Naive thymus-derived CD8-positive, alpha-beta T cell (primary cell): ENCODE measurements at places on chromosomes 7 and 10.

GRCh38 chr10:11097686-11098085, 80.0 kb downstream of the CELF2 start:
- no peak overlapping the region for H3K4me3 ChIP-seq
- no peak overlapping the region for H3K27ac ChIP-seq
- H3K36me3 ChIP-seq = no peaks in the 10 kb centered on the region
- no peaks in the 10 kb centered on the region for H3K4me1 ChIP-seq

GRCh38 chr10:71127104-71127503, 85.3 kb upstream of the UNC5B start:
- peaks cover 9% of the 10 kb centered on the region for H3K4me1 ChIP-seq
- H3K36me3 ChIP-seq = no peaks in the 10 kb centered on the region
- no peak for DNase-seq
- no peak overlapping the region for H3K27ac ChIP-seq

GRCh38 chr7:88184848-88185304, 35.0 kb downstream of the SRI start:
- no peak overlapping the region for H3K4me3 ChIP-seq
- no peak for DNase-seq
- H3K36me3 ChIP-seq = peaks cover 26% of the 10 kb centered on the region
- no peaks in the 10 kb centered on the region for H3K4me1 ChIP-seq

GRCh38 chr10:95881316-95881715, 26.5 kb upstream of the CC2D2B start:
- H3K27me3 ChIP-seq = no peaks in the 10 kb centered on the region
- no peak overlapping the region for H3K4me3 ChIP-seq
- no peak overlapping the region for H3K27ac ChIP-seq
- no peak for DNase-seq
- no peaks in the 10 kb centered on the region for H3K4me1 ChIP-seq

GRCh38 chr10:70956029-70956759, 67.8 kb upstream of the PCBD1 start:
- no peaks in the 10 kb centered on the region for H3K4me1 ChIP-seq
- no peak overlapping the region for H3K4me3 ChIP-seq

- no peak overlapping the region for H3K4me3 ChIP-seq
- H3K27me3 ChIP-seq = peaks cover 10% of the 10 kb centered on the region
- no peak for DNase-seq
- H3K27ac ChIP-seq = no peak overlapping the region
- no peaks in the 10 kb centered on the region for H3K4me1 ChIP-seq
Measured at GRCh38 chr10:75544993-75545706, 113.7 kb downstream of the LRMDA start.

GRCh38 chr10:3774814-3775695, 10.0 kb downstream of the KLF6 start:
- peak overlapping the region; percentile 17 for H3K27ac ChIP-seq
- peaks cover 53% of the 10 kb centered on the region for H3K4me1 ChIP-seq
- DNase-seq = no peak
- H3K36me3 ChIP-seq = peaks cover 9% of the 10 kb centered on the region
- H3K27me3 ChIP-seq = no peaks in the 10 kb centered on the region

- H3K4me3 ChIP-seq = no peak overlapping the region
- H3K27ac ChIP-seq = no peak overlapping the region
- no peaks in the 10 kb centered on the region for H3K27me3 ChIP-seq
- H3K36me3 ChIP-seq = no peaks in the 10 kb centered on the region
Measured at GRCh38 chr7:78953090-78953489, 500.4 kb downstream of the MAGI2 start.

GRCh38 chr7:77543910-77544309, 6.8 kb downstream of the PTPN12 start:
- peaks cover 18% of the 10 kb centered on the region for H3K4me1 ChIP-seq
- no peak overlapping the region for H3K27ac ChIP-seq
- H3K27me3 ChIP-seq = no peaks in the 10 kb centered on the region

GRCh38 chr7:131249003-131249402, 78.7 kb upstream of the MKLN1 start:
- H3K36me3 ChIP-seq = peaks cover 6% of the 10 kb centered on the region
- no peak overlapping the region for H3K4me3 ChIP-seq
- no peaks in the 10 kb centered on the region for H3K4me1 ChIP-seq
- DNase-seq = no peak

DNA sequence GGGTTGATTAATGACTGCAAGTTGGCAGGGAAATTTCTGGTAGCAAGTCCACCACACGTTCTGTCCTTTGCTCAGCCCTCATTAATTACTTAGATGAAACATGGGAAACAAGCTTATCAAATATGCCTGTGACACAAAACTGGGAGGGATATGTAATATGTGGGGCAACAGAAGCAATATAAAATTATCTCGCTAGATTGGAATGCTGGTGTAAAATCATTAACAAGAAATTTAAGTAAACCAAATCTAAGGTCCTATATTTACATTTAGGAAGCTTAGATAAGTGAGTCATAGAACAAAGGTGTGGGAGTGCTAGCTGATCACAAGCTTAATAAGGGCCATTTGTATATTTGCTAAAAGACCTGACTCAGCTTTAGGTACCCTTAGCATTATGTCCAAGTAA, 23.5 kb downstream of the TRPV5 start:
- peaks cover 41% of the 10 kb centered on the region for H3K27me3 ChIP-seq
- H3K4me1 ChIP-seq = no peaks in the 10 kb centered on the region

DNA sequence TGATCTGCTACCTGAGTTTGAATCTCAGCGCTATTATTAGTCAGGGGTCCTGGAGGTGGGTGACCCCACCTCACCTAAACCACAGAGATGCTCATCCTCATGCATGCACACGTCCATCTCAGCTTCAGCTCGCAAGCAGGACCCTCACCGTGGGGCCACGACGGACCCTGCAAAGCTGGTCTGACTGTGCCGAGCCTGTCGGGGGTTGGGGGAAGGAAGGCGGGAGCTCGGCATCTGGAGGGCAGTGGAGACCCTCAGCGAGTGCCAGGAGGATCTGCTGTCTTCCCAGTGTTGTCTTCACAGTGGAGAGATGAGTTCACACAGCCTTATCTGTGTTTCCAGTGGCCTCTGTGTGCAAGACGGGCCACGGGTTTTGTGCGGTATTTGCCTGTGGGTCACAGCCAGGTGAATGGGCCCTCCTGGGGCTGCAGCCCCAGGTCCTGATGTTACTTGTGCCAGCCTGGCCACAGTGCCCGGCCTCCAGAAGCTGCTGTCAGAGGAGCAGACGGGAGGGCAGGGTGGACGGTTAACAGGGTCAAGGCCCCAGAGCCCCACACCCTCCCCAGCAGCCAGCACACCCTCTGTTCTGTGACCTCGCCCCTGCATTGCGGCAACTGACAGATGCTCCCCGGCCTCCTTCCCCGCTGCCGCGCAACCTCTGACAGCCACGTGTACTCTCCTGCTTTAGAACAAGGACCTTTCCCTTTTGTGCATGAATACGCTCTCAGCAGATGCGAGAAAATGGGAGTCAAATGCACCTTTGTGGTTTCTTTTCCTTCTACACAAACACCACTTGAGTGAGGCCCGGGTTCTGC, 528.8 kb downstream of the DNAJB6 start:
- no peak overlapping the region for H3K27ac ChIP-seq
- no peak for DNase-seq
- no peak overlapping the region for H3K4me3 ChIP-seq
- no peaks in the 10 kb centered on the region for H3K4me1 ChIP-seq
- H3K36me3 ChIP-seq = peaks cover 4% of the 10 kb centered on the region

DNA sequence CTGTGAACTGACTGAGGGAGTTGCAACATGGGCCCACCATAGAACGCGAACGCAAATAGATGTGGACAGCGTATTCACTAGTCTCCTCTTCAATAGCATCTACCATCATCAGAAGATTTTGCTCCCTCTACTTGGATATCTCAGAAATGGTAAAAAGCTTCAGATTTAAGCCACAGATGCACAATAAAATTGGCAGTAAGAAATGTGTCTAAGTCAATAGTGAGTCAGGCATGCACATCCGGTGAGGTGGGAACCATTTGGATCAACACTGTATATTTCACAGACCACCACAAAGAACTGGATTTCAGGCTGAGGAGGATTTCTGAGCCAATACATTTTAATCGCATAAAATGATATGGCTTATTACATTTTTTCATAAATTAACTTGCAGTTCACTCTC, 111.5 kb upstream of the ADAM12 start:
- no peak overlapping the region for H3K27ac ChIP-seq
- no peaks in the 10 kb centered on the region for H3K4me1 ChIP-seq
- DNase-seq = no peak
- H3K4me3 ChIP-seq = no peak overlapping the region
- no peaks in the 10 kb centered on the region for H3K27me3 ChIP-seq

DNA sequence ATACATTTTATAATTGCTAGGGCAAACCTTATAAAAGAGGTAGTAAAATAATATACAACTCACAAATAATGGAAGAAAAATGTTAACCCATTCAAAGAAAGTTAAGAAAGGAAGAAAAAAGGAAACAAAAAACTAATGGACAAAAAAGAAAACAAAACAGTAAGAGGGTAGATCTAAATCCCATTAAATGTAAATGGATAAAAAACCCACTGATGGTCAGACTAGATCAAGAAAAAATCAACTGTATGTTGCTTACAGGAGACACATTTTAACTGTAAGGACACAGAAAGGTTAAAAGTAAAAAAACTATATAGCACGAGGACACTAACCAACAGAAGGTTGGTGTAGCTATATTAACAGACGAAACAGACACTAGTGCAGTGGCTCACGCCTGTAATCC, 18.0 kb downstream of the FOXL3 start:
- peaks cover 15% of the 10 kb centered on the region for H3K27me3 ChIP-seq
- no peak overlapping the region for H3K4me3 ChIP-seq
- no peaks in the 10 kb centered on the region for H3K36me3 ChIP-seq
- DNase-seq = no peak
- H3K27ac ChIP-seq = no peak overlapping the region

DNA sequence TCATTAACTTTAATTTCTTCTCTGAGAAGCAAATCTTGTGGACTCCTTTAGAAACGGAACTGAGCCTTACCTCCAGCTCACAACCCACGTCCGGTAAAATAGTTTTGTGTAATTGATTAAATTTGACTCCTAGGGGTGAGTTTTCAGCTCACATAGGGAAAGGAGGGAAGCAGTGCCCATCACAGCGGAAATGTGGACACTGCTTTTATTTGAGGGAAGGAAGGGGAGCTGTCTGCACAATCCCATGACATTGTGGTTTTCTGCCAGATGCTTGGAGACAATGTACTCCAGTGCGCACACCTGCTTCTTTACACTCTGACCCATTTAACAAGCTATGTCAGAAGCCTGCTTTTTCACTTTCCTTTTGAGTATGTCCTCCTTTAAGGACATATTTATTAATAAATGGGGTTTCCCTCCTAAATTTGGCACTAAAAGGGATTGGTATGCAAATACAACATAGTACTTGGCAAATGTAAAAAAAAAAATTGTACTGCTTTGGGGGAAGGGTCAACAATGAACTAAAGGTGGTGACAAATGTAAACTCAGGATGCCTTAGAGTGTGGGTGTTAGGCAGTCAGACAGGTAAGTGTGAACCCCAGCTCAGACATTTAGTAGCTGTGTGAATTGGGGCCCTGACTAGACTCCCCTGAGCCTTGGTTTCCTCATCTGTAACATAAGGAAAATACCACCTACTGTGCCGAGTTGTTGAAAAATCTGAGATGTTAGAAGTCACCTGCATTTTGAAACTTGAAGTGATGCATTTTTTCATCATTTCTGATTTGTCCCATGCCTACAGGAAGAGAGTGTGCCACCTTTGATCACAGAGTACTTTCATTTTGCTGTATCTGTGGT, 90.2 kb upstream of the KLF6 start:
- no peaks in the 10 kb centered on the region for H3K36me3 ChIP-seq
- peak overlapping the region; percentile 60 for H3K4me3 ChIP-seq
- no peaks in the 10 kb centered on the region for H3K27me3 ChIP-seq
- peaks cover 28% of the 10 kb centered on the region for H3K4me1 ChIP-seq

GRCh38 chr10:116696919-116697318, 45.4 kb downstream of the HSPA12A start:
- peaks cover 65% of the 10 kb centered on the region for H3K27me3 ChIP-seq
- no peak overlapping the region for H3K27ac ChIP-seq
- H3K36me3 ChIP-seq = no peaks in the 10 kb centered on the region
- DNase-seq = no peak
- H3K4me3 ChIP-seq = no peak overlapping the region

- DNase-seq = no peak
- no peak overlapping the region for H3K27ac ChIP-seq
- no peaks in the 10 kb centered on the region for H3K27me3 ChIP-seq
- no peak overlapping the region for H3K4me3 ChIP-seq
Measured at GRCh38 chr10:13720699-13721098, 133.9 kb downstream of the PRPF18 start.

GRCh38 chr7:28836716-28837115, 121.4 kb downstream of the TRIL start:
- no peaks in the 10 kb centered on the region for H3K4me1 ChIP-seq
- no peak for DNase-seq
- peaks cover 7% of the 10 kb centered on the region for H3K27me3 ChIP-seq
- H3K27ac ChIP-seq = no peak overlapping the region
- no peaks in the 10 kb centered on the region for H3K36me3 ChIP-seq

DNA sequence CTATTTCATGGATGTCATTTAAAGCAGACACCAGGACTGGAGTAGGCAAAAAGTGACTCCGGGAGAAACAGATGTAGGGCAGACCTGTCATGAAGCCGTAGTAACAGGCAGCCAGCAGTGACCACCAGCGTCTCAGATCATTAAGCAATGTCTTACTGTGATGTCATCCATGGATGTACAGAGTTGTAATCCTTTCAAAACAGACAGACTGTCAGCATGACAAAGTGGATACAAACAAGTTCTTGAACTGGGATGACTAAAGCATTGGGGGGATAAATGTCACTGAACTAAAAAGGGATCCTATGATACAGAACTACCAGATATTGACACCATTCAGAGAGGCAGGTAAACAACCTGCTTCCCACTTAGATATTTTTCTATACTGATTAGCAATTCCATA, 675.5 kb downstream of the PARD3 start:
- H3K27me3 ChIP-seq = no peaks in the 10 kb centered on the region
- no peak overlapping the region for H3K27ac ChIP-seq
- H3K36me3 ChIP-seq = no peaks in the 10 kb centered on the region

- peaks cover 10% of the 10 kb centered on the region for H3K36me3 ChIP-seq
- H3K27ac ChIP-seq = no peak overlapping the region
- H3K27me3 ChIP-seq = no peaks in the 10 kb centered on the region
- no peak overlapping the region for H3K4me3 ChIP-seq
- peaks cover 48% of the 10 kb centered on the region for H3K4me1 ChIP-seq
- no peak for DNase-seq
Measured at GRCh38 chr10:110971638-110972037, 52.2 kb downstream of the SHOC2 start.

DNA sequence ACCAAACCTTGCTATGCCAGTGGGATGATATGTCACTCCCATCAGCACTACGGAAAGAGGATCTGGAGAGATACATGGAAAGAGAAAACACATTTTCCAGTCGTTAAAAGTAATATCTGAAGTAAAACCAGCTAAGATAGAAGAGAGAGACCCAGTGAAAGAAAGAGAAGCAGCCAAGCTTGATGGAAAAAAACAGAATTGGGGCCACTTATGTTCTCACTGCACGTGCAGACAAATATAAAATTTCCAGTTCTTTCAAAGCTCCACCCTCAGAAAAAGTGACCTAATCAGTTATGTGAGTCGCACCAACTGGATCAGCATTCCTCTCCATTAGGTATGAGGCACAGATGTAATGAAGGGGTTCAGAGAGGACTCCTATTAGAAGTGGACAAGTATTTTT, 266.1 kb downstream of the MTERF1 start:
- DNase-seq = no peak
- no peaks in the 10 kb centered on the region for H3K4me1 ChIP-seq
- H3K27ac ChIP-seq = no peak overlapping the region
- H3K36me3 ChIP-seq = no peaks in the 10 kb centered on the region

- H3K36me3 ChIP-seq = no peaks in the 10 kb centered on the region
- no peak for DNase-seq
- peaks cover 10% of the 10 kb centered on the region for H3K4me1 ChIP-seq
- no peak overlapping the region for H3K27ac ChIP-seq
Measured at GRCh38 chr7:128022631-128023532, 8.4 kb downstream of the LRRC4 start.
